Jurkat, Clone E6-1 (cell line): ENCODE measurements at places on chromosomes 3 and 15.

DNA sequence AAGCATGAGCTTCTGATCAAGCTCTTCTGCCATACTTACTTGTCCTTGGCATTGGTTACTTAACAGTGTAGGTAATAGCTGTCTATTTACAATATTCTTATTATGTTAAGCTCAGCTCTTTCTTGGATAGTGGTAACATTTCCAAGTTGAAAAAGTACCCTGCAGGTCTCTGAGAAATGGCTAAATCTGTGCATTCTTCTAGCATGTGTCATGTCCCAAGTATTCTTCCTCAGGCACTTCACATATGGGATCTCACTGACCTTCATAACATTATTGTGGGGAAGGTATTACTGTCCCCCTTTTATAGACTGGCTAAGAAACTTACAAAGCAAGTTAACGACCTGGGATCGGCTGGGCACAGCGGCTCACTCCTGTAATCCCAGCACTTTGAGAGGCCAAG, 236.1 kb downstream of the RORA start:
- no peak for DNase-seq

- DNase-seq, result no peak
These were observed 6.5 kb downstream of the ALAS1 start for GRCh38 chr3:52204337-52205073.

DNA sequence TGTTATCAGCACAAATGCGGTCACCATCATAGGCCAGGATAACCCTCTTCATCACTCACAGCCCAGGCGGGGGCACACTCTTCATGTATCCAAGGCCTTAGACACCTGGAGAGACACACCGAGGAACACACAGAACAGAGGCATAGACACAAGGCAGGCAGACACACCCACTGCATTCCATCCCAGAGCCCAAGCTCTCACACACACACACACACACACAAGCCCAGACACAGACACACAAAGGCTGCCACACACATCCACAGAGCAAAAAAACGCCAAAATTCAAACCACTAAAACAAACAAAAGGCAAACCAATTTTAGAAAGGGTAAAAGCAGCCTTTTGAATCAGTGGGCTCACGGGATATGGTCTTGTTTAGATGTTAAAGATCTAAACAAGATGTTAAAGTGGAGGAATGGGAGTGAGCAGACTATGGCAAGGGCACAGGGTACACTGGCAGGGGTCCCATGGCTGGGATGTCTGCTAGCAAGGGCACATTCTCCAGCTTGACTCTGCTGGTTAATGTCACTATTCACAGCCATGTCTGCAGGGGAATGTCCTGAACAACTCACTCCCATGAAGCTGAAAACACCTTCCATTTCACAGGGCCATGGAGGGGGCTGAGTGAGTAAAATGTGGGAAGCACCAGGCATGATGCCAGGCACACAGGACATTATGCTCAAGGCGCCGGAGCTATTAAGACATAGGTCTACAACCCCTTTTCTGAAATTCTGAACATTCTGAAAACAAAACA, 14.9 kb upstream of the CRABP1 start:
- no peak for DNase-seq

DNA sequence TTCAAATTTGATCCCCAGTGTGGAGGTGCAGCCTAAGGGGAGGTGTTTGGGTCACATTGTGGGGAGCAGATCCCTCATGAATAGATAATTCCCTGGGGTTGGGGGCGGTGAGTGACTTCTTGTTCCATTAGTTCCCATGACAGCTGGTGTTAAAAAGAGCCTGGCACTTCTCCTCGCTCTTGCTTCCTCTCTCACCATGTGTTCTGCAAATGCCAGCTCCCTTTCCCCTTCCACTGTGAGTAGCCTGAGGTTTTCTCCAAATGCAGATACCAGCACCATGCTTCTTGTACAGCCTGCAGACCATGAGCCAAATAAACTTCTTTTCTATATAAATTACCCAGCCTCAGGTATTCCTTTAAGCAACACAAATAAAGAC, 23.1 kb downstream of the RIOX2 start:
- DNase-seq, result no peak

- no peak for DNase-seq
These were observed 64.7 kb upstream of the MYRIP start for GRCh38 chr3:39744746-39745145.

- no peak for DNase-seq
These were observed 20.4 kb downstream of the RARRES1 start for GRCh38 chr3:158711886-158712285.

DNA sequence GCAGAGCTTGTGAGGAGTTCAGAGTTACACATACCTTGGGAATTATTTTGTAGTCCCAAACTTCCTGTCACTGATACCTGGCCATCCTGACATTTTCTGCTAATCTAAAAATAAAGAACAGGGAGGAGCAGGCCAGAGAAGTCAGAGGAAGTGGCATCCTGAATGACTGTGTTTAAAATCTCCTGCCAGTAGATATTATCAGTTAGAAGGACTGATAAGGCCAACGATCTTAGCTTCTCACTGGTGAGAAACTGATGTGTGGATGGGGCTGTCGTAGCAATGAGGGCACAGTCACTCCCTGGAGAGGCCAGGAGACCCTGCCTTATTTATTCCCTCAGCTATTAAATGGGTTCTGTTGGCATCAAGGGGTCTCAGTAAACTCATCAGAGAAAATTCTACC, 115.1 kb downstream of the DGKG start:
- DNase-seq, result no peak

DNA sequence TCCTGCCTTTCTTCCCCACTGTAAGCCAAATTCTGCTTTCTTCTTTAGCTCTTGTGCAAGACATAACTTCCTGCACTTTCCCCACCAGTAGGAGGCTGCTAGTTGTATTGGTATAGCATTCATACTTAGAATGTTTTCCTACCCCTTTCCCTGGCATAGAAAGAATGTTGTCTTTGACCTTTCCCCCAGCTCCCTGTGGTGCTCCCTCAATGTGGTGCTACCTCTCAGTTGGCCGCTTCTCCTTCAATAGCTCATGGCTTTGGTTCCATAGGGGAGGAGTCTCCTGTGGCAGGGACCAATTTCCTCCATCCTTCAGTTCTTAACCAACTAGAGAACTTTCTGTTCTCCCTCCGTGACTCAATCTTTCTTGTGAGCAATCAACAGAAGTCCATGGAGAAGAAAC, 67.5 kb upstream of the AKAP13 start:
- DNase-seq, result no peak

- no peak for DNase-seq
These were observed 231.3 kb downstream of the PLCL2 start for GRCh38 chr3:17116007-17116600.

- DNase-seq, result peak; percentile 79
These were observed 30.6 kb upstream of the GPR160 start for GRCh38 chr3:170007031-170007663.
